ENCODE measurements at places on chromosomes 6 and 20.
A peak's percentile ranks its signal among the peaks of the same experiment; 100 is the strongest.

DNA sequence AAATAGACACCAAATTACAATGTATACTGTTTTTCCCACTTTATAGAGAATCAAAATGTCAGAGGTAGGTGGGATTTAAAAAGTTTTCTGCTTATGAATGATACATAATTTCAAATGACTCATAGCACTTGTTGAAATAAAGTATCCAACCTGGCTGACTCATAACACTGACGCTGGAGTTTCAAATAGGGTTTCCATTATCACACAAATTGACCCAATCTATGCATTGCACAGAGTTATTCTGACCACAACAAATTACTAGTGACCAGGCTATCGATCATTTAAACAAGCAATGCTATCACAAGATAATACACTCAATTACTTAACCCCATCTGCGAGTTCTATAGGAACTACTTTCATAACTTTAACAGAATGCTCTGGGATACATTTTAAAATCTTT is 31.9 kb upstream of the PRELID3B start:
- DNase-seq, result no peak

- no peak for DNase-seq
These were observed 93.0 kb downstream of the HUS1B start for GRCh38 chr6:563863-564262.

DNA sequence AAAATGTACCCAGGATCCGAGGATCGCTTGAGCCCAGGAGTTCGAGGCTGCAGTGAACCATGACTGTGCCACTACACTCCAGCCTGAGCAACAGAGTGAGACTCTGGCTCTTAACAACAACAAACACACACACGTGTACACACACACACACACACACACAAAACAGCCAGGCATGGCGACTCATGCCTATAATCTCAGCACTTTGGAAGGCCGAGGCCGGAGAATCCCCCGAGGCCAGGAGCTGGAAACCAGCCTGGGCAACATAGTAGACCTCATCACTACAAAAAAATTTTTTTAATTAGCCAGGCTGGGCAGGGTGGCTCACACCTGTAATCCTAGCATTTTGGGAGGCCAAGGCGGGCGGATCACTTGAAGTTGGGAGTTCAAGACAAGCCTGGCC is 23.3 kb upstream of the ARFGEF2 start:
- DNase-seq, result no peak

DNA sequence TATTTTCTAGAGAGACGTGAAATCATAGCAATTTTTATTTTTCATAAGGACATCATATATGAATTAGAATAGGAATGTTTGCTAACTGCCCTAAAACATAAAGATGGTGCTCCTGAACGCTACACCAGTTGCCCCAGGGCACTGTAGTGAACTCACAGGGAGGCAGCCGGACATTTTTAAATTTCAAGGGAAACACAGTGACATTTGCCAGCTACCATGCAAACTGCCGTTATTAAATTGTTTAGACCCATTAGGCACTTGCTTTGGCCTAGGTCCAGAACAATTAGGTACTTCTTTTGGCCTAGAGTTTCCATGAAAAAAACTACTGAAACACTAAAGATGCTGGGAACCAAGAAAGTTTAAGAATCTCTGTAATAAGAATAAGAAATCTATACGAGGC is 24.9 kb upstream of the CFAP206 start:
- DNase-seq, result no peak

DNA sequence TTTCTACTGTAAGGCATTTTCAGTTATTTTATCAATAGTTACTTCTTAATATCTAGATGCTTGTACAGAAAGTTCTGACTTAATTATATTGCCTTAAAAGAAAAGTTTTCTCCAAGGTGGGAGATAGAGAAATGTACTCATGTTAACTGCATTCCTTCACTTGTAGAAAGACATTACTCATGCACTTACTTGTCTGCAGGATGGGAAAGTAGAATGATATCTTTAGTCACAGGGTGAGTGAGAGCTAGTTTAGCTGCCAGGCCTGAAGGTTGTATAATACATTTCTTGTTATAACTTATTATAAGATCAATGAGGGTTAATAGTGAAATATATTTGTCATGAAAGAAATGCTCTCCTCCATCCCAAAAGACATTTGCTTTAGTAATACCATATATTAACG is 92.1 kb downstream of the CRYBG1 start:
- DNase-seq, result no peak

- peak; percentile 4 for DNase-seq
These were observed 262.3 kb downstream of the TBC1D7 start for GRCh38 chr6:13066050-13066449.

DNA sequence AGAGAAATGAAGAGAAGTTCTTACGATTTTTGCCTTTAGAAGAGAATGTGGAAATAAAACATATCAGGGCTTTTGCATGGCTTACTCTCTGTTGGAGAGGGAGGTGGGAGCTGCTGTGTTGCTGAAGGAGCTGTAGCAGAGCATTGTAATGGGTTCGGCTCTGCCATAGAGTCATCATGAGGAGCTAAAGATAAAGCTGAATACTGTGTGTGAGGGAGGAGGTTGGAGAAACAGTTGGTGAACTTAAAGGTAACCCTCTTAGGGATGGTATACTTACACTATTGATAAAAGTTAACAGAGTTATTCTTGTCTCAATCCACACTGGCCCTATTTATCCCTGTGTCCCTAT is 34.8 kb downstream of the CTNNBL1 start:
- no peak for DNase-seq

- DNase-seq, result no peak
These were observed 27.0 kb downstream of the RPRD1B start for GRCh38 chr20:38060536-38060935.

DNA sequence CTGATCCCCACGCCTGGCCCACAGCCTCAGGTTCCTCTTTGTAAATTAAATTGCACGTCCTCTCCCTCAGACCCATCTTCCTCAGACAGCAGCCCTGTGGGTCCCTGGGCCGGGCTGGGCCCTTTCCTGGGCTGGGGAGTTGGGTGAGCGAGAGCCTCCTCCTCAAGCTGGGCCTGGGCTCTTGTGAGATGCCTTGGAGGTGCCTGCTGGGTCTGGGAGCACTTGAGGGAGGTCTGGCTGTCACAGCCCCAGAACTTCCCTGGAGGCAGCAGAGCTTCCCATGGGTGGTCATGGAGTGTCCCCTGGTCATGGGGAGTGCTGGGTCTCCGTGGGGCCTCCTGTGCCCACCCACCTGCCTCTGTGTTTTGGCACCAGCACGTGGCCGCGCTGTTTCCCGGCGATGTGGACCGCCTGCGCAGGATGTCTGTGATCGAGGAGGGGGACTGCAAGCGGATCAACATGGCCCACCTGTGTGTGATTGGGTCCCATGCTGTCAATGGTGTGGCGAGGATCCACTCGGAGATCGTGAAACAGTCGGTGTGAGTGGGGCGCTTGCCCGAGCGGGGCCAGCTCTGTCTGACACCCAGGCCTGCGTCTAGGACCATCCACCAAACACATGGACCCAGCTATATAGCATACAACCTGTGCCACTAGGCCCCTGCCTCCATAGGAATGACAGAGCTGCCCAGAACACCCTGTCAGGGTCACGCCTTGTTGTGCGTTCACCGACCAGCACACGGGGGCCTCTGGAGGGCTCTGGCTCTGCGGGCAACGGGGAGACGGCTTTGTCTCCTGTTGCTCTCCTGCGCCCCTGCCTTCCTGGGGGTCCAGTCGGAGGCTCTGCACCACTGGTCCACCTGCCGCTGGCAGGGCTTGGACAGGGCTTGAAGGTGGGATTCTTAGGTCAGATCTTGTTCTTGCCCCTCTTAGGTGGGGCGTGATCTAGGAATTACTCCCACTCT is 33.0 kb downstream of the PYGB start:
- DNase-seq, result no peak

- DNase-seq, result no peak
These were observed 62.3 kb downstream of the FKBP5 start for GRCh38 chr6:35626401-35626800.

DNA sequence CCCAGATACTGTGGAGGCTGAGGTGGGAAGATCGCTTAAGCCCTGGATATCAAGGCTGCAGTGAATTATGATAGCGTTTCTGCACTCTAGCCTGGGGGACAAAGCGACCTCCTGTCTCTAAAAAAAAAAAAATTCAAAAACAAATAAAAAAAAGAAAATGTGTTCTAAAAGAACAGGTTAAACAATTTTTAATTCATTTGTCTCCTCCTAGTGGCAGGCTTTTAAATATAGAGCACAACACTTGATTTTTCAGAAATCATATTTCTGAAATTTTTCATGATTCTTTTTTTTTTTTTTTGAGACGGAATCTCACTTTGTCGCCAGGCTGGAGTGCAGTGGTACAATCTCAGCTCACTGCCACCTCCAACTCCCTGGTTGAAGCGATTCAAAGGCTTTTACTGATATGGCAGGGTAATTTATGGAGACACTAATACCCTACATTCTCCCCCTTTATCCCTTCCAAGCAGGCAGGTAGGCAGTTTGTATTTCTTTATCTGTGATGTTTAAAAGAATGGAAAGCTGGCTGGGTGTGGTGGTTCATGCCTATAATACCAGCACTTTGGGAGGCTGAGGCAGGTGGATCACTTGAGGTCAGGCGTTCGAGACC is 8.7 kb upstream of the GTF3C6 start:
- no peak for DNase-seq
